Activated T-cell treated with anti-CD3 and anti-CD28 coated beads, Interleukin-2, amount 50 U/mL, for 72 hours (primary cell): ENCODE measurements at places on chromosomes 3 and 15.
A peak's percentile ranks its signal among the peaks of the same experiment; 100 is the strongest.

DNA sequence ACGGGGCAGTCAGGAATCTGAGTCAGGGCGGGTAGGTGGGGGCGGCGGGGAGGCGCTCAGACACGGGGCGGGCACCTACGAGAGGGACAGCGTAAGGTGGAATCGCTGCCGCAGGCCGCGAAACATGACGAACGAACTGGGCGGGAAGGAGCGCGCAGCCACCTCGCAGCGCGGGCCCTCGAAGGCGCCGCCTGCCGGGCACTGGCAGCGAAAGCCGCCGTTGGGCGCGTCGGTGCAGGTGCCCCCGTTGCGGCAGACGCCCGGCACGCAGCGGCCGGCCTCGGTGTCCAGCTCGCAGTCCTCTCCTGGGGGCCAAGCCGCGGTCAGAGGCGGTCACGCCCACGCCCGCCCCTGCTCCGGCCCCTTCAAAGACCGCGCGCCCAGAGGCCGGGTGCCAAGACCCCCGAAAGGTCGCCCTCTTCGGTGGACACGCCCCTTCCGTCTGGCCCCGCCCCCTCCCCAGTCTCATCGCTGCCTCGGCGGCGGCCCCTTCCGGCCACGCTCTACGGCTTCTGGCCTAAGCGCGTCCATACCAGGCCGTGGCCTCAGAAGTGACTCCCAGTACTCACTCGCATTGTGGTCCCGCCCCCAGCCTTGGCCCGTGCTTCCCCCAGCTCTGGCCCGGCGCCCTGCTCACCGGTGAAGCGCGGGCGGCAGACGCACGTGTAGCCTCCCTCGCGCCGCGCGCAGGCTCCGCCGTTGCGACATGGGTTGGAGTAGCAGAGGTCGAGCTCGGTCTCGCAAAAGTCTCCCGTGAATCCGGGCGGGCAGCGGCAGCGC is 6.4 kb downstream of the CELSR3 start:
- DNase-seq: peak; percentile 92

- no peak for DNase-seq
These were observed 201.2 kb downstream of the FMN1 start for GRCh38 chr15:32993285-32993684.

GRCh38 chr15:60795889-60796288 is 316.9 kb upstream of the ICE2 start:
- peak; percentile 22 for DNase-seq

DNA sequence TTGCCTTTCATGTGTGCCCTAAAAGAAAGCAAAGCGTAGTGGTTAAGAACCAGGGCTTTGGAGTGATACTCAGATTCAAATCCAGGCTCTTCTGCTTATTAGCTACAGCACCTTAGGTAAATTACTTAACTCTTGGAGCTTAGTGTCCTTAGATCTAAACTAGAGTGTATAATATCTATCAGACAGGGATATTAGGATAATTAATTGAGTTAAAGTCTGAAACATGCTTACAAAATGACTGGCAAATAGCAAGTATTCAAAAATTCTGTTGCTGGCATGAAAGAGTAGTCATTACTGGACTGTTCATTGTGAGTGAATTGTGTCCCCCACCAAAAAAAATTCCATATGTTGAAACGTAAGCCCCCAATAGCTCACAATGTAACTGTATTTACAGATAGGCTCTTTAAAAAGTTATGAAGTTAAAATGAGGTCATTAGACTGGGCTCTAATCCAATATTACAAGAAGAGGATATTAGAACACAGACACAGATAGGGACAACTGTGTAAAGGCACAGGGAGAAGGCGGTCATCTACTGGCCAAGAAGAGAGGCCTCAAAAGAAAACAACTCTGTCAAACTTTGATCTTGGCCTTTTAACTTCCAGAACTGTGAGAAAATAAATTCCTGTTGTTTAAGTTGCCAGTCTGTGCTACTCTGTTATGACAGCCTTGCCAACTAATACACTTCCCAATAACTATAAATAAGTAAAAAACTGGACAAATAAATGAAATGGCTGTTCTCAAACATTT is 60.4 kb upstream of the LRRC3B start:
- DNase-seq: no peak

GRCh38 chr15:76147906-76148570 is 88.3 kb downstream of the TMEM266 start:
- DNase-seq: peak; percentile 77

DNA sequence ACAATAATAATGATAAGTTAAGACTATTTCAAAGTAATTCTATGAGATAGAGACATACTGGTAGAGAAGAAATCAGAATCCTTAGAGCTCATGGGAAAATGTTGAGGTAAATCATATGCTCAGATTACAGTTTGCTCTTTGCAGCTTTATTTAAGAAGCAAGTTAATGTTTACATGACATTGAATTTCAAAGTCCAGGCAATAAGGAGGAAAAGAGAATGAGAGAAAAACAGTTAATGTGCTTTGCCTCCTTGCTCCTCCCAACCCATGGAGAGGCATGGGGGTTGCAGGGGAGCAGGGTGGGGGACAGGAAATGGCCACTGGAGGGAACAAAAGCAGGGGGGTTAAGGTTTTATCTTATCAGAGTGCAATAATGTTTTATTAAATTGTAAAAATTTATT is 42.2 kb upstream of the ZBTB38 start:
- DNase-seq: no peak

GRCh38 chr15:59334076-59334415 is 38.6 kb downstream of the MYO1E start:
- no peak for DNase-seq

DNA sequence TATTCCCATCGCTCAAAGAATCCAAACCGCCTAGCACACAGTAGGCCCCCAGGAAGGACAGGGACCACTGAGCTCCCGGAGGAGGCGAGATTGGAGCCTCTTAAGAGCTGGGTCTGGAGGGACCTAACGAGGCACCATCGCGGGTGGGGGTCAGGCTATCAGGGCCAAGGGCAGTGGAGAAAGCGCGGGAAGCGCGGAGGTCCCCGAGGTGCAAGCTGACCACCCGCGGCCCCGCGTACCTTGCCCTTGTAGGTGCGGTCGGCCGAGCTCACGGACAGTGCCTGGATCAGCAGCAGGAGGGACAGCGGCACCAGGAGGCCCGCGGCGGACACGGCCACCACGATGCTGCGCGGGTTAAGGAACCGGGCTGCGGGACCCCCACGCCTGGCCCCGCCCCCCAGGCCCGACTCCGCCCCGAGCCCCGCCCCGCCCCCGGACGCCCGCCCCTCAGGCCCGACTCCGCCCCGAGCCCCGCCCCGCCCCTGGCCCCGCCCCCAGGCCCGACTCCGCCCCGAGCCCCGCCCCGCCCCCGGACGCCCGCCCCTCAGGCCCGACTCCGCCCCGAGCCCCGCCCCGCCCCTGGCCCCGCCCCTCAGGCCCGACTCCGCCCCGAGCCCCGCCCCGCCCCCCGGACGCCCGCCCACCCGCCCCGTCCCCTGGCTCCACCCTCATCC is 3.9 kb downstream of the ZDHHC19 start:
- DNase-seq: peak; percentile 30

DNA sequence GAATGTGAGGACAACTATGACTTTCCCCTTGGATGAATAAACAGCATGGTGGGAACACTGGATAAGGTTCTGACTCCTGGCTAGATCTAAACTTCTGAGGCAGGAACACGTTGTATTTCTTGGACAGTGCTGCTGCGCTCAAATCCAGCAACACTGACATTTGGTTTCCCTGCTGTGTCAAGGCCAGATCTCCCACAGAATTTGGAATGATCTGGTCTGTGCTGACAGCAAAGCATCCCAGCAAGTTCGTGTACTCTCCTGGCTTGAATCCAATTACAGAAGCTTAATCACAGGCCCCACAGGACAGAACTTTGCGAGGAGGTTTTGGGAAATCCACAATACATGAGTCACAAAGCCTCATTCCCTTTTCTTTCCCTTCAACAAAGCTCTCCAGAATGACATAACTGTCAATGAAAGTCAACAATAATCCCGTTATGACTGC is 92.5 kb downstream of the ADAMTS9 start:
- DNase-seq: no peak

- DNase-seq: no peak
These were observed 70.2 kb upstream of the MYZAP start for GRCh38 chr15:57521503-57521902.

GRCh38 chr3:99319450-99319849 is 318.9 kb upstream of the COL8A1 start:
- DNase-seq: no peak

DNA sequence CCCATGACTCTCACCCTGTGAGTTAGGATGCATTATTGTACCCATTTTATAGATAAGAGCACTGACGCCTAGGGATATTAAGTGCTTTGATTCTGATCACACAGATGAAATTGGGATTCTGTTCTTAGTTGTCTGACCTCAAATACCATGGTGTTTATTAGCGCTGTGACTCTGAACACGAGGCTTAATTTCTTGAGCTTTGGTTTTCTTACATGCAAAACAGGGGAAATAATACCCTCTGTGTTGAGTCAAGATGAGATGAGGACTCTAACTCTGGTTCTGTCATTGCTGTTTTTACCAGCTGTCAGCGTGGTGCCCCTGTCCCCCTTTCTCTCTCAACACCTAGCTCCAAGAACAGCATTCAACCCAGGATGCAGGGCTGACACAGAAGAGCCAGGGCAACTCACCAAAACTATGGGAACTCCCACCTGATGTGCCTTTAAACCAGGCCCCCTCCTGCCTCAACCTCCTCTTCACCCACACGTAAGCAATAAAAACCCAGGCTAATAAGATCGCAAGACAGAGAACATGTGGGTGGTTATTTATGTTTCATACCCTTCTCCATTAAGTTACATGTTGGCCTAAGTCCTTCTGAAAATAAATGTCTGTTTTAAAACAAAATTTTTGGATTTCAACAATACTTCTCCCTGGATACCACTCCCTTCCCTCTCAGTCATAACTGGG is 100.1 kb upstream of the SPATA12 start:
- no peak for DNase-seq

- no peak for DNase-seq
These were observed 44.4 kb downstream of the GAP43 start for GRCh38 chr3:115667738-115668065.

DNA sequence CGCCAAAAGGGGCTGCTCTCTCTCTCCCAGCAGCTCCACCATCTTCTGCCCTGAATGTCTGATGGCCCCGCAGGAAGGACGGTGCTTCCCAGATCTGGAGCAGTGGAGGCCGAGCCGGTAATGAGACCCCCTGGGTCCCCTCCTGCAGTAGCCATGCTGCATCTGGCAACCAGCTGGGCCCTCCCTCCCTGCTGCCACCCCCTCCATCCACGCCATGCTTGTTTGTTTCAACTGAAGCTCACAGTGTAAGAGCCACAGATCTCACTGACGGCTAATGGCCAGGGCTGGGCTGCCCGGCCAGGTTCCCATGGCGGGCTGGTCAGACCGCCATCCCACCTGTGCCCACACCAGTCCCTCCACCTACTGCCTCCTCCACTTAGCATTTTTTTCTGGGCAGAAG is 260.8 kb downstream of the UACA start:
- no peak for DNase-seq

DNA sequence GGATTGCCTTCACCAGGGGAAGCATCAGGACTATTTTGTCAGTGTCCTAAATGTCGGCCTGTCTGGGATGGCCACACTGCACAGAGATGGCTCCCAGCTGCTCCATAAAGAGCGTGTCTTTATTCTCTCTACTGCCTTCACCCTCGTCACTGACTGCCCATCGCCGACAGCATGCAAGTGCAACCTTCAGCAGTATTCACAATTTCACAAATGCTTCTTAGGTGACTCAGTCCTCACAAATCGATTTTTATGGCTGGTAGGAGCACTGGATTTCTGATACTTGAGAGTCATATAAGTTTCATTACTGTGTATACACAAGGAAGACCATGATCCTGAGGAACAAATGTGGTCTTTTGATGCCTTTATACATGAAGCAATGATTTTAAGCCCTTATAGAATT is 1.1 kb upstream of the SSUH2 start:
- no peak for DNase-seq

DNA sequence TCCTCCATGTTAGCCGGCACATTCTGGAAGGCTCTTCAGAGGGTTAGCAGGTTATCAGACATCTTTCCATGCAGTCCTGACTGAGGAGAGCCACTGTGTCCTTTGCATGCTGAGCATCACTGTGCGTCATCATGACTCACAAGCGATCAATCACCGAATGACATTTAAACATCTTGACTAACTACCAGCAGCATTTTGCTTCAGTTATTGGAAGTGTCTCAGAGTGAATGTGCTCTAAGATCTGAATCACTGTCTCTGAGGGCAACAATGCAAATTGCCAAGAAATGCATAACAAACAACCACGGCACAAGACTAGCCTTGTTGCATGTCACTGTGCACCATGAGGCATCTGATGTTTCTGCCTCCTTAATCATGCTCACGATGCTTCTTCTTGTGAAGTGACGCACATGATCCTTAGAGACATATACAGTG is 18.3 kb upstream of the ATP8B4 start:
- DNase-seq: peak; percentile 72

GRCh38 chr3:110736332-110736731 is 335.3 kb upstream of the NECTIN3 start:
- no peak for DNase-seq

DNA sequence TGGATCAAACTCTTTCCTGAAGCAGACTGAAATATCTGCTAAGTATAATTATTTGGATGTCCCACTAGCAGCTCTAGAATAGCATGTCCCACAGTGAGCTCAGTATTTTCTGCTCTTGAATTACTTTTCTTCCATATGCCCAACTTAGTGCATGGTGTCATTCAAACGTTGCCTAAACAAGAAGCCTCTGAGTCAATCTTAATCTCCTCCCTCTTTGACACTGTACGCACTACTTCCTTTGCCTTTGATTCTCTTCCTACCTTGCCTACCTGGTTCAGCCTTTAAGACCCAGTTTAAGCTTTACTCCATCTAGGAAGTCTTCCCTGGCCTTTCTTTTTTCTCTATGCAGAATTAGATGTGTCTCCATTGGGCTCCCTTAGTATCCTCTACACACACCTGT is 54.5 kb downstream of the SEC22A start:
- DNase-seq: no peak
